Neuronal stem cell (in vitro differentiated cells): ENCODE measurements at places on chromosomes 11 and 22.

DNA sequence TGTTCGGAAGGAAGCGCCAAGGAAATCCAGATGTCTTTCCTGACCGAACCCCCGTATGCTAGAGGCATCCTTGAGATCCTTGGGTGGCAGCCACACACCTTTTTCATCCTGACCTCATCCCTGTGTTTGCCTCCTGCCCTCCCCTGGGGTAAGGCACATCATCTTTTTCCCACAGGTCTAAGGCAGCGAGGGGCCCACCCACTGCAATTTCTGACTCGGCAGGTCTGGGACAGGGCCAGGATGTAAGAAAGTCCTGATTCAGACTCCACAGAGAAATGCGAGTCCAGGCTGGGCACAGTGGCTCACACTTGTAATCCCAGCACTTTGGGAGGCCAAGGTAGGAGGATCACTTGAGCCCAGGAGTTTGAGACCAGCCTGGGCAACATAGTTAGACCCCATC is 10.5 kb downstream of the ZMAT5 start:
- H3K27ac ChIP-seq = no peak overlapping the region
- peaks cover 6% of the 10 kb centered on the region for H3K4me1 ChIP-seq
- no peak overlapping the region for H3K4me3 ChIP-seq
- no peaks in the 10 kb centered on the region for H3K27me3 ChIP-seq

- no peak overlapping the region for H3K4me3 ChIP-seq
- H3K36me3 ChIP-seq = no peaks in the 10 kb centered on the region
- peaks cover 10% of the 10 kb centered on the region for H3K4me1 ChIP-seq
- no peak overlapping the region for H3K27ac ChIP-seq
- no peaks in the 10 kb centered on the region for H3K27me3 ChIP-seq
Measured at GRCh38 chr11:120523196-120523595, 11.6 kb downstream of the GRIK4 start.

DNA sequence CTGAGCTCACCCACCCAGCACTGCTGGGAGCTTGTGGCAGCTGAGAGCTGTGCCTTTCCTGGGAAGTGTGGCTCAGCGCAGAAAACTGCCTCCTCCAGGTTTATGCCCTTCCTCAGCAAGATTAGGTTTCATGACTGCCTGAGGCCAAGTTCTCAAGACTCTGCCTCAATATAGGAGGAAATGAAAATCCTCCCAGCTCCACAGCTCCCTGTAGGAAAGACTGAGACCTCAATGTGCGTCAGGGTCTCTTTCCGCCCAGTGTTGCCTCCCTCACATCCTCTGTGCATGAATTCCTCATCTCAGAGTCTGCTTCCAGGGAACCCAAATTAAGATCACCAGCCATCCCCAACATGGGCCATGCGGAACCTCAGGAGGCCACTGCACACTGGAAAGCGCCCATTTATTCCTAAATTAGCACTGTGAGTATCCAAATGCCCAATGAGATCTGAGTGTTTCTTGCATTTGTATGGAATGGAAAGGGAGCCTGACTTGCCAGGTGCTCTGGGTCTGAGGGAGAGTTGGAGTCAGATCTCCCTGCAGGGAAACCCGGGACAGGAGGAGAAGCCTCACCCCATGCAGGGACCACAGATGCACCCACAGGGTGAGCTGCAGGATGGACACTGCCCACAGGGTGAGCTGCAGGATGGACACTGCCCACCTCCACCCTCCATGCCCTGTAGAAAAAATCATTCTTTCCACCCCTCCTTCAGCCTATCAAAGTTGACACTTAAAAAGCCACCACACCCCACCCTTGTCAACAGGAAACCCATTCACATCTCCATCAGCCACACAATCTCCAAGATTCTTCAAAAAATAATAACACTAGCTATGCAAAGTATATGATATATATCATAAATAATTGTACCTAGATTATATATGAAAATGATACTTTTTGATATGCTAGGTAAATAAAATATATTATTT is 97.4 kb upstream of the IGLL5 start:
- H3K27ac ChIP-seq = no peak overlapping the region
- no peak for DNase-seq
- no peaks in the 10 kb centered on the region for H3K4me1 ChIP-seq
- no peak overlapping the region for H3K4me3 ChIP-seq
- no peaks in the 10 kb centered on the region for H3K36me3 ChIP-seq

GRCh38 chr11:91860661-91861060 is 364.0 kb upstream of the FAT3 start:
- no peaks in the 10 kb centered on the region for H3K27me3 ChIP-seq
- H3K27ac ChIP-seq = no peak overlapping the region
- H3K4me1 ChIP-seq = peaks cover 3% of the 10 kb centered on the region
- DNase-seq = no peak
- H3K36me3 ChIP-seq = no peaks in the 10 kb centered on the region
- H3K4me3 ChIP-seq = no peak overlapping the region

DNA sequence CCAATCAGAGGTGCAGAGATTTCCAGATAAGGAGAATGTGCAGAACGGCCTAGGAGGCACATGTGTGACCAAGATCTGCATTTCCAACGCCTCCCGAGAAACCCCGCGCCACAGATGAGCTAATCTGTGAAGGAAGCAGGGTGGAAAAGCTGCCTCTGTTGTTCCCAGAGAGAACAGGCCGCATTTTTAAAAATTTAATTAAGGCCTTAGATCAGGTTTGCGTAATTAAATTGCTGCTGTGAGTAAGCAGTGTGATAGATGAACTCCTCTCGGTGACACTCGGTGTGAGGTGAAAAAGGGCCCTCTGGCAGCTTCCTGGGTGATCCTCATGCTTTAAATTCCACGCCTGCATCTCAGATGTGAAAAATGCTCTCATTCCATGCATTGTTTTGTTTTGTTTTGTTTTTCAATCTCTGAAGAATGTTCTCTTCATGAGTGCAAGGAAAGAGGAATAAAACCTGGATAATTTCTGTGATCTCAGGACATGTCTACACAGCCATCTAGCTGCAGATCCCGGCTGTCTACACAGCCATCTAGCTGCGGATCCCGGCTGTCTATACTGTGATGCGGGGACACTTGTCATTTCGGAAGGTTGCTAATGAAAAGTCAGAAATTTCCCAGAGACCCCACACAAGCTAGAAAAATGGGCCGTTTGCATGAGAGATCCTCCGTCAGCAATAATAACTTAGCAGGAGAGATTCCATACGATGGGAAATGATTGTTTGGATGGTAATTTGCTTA is 1398.9 kb downstream of the BRD1 start:
- DNase-seq = no peak
- no peak overlapping the region for H3K27ac ChIP-seq
- no peaks in the 10 kb centered on the region for H3K27me3 ChIP-seq
- H3K4me3 ChIP-seq = no peak overlapping the region
